Ascending aorta (tissue), 2 donors: ENCODE measurements at places on chromosomes 1 and 21.

- no peak for DNase-seq
- H3K27ac ChIP-seq, result no peak overlapping the region
- no peaks in the 10 kb centered on the region for H3K36me3 ChIP-seq
- H3K4me3 ChIP-seq, result no peak overlapping the region
- H3K27me3 ChIP-seq, result no peaks in the 10 kb centered on the region
Measured at GRCh38 chr1:221979444-221980032, 237.6 kb upstream of the DUSP10 start.

DNA sequence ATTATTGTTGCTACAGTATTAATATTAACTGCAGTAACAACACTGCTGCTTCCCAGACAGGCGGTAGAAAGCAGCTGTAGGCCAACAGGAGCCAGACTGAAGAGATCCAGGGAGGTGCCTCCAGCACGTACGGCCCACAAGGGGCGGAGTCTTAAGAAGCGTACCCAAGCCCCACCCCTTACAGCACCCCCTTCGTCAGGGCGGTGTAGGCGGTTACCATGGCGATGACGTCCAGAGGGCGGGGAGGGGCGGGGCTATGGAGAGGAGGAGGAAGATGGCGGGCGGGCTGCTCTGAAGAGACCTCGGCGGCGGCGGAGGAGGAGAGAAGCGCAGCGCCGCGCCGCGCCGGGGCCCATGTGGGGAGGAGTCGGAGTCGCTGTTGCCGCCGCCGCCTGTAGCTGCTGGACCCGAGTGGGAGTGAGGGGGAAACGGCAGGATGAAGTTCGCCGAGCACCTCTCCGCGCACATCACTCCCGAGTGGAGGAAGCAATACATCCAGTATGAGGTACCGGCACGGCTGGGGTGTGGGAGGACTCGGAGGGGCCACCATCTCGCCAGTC is at the start of gene XPR1:
Gene XPR1, plus strand, starts transcription at position 257 of the 560 bp plus-strand sequence. Its CDS starts 180 bp downstream, at position 437.
- H3K27me3 ChIP-seq, result no peaks in the 10 kb centered on the region
- H3K4me1 ChIP-seq, result peaks cover 5% of the 10 kb centered on the region
- DNase-seq, result peak; percentile 99
- peak within 1 kb of the TSS; percentile 85 for H3K4me3 ChIP-seq

- no peak overlapping the region for H3K4me3 ChIP-seq
- no peaks in the 10 kb centered on the region for H3K4me1 ChIP-seq
- DNase-seq, result no peak
- no peaks in the 10 kb centered on the region for H3K36me3 ChIP-seq
Measured at GRCh38 chr1:177385760-177386698, 215.3 kb downstream of the BRINP2 start.

- no peaks in the 10 kb centered on the region for H3K27me3 ChIP-seq
- no peak overlapping the region for H3K27ac ChIP-seq
- no peaks in the 10 kb centered on the region for H3K4me1 ChIP-seq
Measured at GRCh38 chr1:169426174-169426705, 1.0 kb downstream of the CCDC181 start.

DNA sequence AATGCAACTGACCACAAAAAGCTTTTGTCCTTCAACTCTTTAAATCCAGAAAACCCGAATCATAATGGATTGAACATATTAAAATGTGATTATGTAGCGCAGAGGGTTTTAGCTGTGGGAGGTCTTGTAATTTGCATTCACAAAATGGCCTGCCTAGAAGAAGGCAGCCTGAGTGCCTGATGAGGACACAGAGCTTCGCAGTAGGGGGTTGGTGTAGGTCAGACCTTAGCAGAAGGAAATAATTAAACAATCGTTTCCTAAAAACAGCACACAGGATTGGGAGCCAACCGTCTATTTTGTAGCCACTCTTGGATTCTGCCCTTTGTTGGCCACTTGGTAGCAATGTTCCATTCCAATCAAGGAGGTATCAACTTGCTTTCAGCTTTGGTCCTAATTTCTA is 195.7 kb upstream of the KIAA0040 start:
- H3K36me3 ChIP-seq, result no peaks in the 10 kb centered on the region
- H3K4me1 ChIP-seq, result no peaks in the 10 kb centered on the region
- DNase-seq, result no peak
- H3K4me3 ChIP-seq, result no peak overlapping the region
- H3K27ac ChIP-seq, result no peak overlapping the region
- H3K27me3 ChIP-seq, result no peaks in the 10 kb centered on the region

DNA sequence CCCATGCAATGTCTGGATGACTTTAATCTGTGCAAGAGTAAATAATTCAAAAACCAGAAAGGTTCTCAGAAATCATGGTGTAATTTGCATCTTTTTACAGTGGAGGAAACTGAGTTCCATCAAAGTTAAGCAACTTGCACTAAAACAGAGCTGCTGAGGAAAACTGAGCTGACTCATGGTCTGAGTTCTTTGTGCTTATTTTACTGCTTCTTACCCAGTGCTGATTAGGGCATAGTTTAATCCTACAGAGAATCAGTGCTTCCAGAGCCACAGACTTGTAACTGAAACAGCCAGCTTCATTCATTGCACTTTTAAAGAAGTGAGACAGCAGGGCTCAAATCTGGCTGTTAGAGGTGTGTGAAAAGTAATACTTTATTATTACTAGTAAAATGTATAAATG is 10.9 kb upstream of the RWDD3 start:
- no peaks in the 10 kb centered on the region for H3K36me3 ChIP-seq
- H3K4me1 ChIP-seq, result no peaks in the 10 kb centered on the region
- H3K27ac ChIP-seq, result no peak overlapping the region
- H3K27me3 ChIP-seq, result no peaks in the 10 kb centered on the region
- DNase-seq, result no peak

DNA sequence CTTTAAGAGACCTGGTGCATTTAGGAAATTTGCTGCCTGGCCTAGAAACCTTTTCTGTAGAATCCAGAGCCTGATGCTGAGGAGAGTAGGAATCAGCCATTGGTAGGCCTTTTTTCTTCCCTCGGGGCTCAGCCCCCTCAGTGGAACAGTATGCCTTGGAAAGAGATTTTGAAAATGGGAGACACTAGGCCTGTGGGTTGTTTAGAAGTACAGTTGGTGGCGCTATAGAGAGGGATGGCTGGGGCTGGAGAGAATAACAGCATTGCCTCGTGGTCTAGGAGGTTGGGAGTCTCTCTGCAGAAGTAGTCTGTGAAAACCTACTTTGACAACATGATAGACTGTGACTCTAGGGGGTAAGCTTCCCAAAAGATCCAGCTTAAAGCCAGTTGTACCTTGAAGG is 8.2 kb downstream of the KIF2C start:
- H3K36me3 ChIP-seq, result no peaks in the 10 kb centered on the region
- no peak overlapping the region for H3K27ac ChIP-seq
- H3K4me3 ChIP-seq, result no peak overlapping the region
- no peaks in the 10 kb centered on the region for H3K27me3 ChIP-seq
- no peak for DNase-seq

GRCh38 chr21:34640858-34641257 is 25.9 kb upstream of the RCAN1 start:
- no peak overlapping the region for H3K4me3 ChIP-seq
- DNase-seq, result no peak

DNA sequence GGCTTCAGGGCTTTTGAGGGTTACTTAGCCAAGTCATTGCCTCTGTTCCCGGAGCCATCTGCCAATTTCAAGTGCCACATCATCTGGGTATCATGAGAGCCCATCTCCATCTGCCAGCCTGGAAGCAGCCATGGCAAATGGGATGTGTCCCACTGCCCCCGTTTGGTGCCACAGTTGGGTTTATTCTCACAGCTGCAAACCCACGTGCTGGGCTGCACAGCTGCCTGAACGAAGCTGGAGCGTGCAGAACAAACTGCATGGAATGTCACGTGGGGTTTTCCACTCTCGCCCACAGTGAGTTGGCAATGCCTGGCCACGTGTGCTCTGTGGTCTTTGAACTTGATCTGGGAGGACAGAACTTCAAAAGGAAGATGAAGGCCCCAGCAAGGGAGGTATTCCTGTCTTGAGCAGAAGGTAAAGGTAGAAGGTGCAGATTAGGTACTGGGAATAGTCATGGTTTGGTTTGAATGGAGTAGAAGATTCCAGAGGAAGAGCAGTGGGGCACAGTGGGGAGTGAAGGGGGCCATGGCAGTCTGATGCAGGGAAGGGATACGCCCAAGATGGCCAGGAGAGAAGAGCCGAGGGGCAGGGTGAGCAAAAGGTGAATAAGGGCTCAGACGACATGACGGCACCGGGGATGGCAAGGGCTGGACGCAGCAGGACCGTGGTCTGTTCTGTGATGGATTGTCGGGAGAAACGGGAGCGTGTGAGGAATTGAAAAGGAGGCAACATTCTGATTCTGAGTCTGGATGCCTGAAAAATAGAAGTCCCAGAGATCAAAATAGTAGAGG is 222.0 kb downstream of the KAZN start:
- no peaks in the 10 kb centered on the region for H3K4me1 ChIP-seq
- no peak overlapping the region for H3K4me3 ChIP-seq
- H3K27ac ChIP-seq, result no peak overlapping the region
- DNase-seq, result no peak
- no peaks in the 10 kb centered on the region for H3K27me3 ChIP-seq
